ENCODE measurements at places on chromosomes 2 and 18.

DNA sequence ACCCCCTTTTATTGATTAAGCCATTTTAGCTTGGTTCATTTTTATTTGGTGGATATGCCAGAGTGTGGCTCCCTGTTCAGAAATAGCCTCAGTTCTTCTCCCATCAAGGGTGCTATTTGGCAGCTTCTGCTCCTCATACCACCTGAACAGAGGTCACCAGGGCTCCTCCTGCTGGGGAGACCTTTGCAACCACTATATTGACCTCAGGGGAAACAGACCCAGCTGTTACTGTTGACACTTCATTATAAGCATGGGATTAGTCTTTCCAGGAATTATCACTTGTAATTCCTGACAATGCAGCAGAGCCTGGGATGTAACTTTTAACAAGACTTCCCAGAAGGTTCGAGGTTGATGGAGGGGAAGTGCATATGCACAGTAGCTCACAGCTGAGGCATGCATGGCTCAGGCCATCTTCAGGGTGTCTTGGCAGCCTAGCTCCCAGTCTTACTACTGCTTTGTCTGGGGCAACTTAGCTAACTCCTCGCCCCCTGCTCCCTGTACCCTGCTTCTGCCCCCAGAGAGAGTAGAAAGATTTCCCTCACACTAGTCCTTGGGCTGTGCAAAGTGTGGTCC, 239.4 kb upstream of the SPRED2 start:
- no peak for DNase-seq

DNA sequence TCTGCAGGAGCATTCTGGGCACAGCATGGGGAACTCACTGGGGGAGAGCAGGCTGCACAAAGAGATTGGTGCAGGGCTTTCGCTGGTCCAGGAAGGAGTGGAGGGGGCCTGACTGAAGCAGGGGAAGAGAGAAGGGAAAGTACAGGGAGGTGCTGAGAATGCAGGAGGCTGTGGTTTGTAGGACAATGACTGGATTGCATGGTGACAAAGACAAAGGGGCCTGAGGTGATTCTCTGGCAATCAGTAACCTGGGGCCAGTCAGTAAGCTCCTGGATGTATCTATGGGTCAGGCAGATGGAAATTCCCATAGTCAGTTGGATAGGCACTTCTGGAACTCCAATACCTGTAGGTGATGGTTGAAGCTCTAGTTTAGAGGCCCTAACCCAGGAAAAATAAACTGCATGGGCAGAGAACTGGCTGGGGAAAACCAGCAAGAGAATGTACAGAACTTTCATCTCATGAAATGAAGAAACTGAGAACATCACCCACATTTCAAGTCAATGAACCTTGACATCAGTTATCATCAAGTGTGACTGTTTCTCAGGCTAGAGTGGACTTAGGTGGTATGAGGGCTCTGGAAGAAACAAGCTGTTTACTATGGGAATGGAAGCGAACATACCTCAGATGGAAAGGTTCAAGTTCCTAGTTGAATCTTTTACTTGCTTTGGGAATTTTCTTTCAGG, 193.2 kb downstream of the TPGS2 start:
- no peak for DNase-seq

DNA sequence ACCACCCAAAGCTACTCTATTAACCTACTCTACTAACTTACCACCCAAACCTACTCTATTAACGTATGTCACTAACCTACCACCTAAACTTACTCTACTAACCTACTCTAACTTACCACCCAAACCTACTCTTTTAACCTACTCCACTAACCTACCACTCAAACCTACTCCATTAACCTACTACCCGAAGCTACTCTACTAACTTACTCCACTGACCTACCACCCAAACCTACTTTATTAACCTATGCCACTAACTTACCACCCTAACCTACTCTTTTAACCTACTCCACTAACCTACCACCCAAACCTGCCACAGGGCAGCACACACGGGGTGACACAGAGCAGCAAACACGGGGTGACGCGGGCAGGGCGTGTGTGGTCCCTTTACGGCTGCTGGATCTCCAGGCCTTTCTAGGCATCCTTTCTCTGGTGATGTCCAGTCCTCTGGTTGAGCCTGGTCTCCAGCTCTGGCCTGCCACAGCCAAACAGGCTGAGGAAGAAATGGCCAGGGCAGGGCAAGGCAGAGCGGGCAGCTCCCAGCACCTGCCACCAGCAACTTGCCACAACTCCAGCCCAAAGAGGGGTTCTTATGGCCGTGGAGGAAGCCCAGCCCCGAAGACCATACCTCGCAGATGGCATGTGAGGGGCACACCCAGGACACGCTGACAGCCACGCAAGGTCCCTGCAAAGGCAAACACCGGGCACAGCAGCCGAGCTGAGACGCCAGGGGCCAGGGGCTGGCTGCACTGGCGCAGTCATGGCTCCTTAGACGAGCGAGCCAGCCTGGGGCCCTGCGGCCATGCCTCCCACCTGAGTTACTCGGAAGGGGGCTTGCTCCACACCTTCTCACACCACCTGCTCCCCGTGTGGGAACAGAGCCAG, 25.7 kb downstream of the PXDN start:
- no peak for DNase-seq

DNA sequence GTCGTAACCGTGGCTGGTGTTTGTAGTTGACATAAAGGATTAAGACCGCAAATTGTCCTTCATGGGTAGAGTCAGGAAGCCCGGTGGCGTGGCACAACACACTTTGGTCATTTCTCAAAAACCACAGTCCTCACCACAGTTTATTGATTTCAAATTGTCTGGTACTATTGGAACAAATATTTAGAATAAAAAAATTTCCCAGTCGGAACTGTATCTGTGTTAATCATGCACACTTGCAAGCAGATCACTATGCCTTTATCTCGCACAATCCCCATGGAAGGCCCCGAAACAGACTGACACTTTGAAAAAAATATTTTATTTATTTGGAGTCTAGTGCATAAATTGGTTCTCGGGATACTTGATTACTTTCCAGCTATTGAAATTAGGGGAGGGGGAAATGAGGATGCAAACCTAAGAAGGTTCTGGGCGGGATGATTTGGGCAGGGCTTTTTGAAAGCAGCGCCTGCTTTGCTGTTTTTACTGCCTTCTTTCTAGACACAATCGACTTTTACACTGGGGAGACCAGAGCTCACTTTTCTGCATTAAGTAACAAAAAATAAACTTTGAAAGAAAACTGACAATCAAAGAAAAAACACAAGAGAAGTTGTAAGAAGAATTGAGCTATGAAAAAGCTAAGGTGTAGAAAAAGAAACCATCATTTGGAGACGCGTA, 15.4 kb upstream of the HOXD1 start:
- DNase-seq, result no peak

DNA sequence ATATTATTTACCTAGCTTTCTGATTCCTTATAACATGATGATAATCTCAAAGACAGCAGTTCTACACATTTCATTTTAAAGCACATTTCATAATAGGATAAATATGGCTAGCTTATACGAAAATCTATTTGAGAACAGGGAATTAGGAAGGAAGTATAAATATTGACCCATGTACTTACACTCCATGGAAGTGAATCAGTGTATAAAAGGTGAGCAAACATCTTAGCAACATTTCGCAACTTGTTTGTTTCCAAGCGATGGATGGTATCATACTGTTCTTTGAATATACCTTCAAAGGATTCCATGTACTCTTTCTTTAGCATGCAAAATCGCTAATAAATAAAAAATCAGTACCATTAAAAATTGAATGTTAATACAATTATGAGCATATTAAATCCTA, 53.1 kb downstream of the CWC22 start:
- no peak for DNase-seq

GRCh38 chr2:212956665-212957607, 194.5 kb downstream of the IKZF2 start:
- no peak for DNase-seq
